CD14-positive monocyte (primary cell): ENCODE measurements at places on chromosomes 3 and 15. TPM values are rescaled to one million over a fixed set of nuclear protein-coding genes. Genes with fewer than 3 reads are reported as not detected.

C3orf85 gene
- polyA plus RNA-seq: not detected in 2 replicates

DNA sequence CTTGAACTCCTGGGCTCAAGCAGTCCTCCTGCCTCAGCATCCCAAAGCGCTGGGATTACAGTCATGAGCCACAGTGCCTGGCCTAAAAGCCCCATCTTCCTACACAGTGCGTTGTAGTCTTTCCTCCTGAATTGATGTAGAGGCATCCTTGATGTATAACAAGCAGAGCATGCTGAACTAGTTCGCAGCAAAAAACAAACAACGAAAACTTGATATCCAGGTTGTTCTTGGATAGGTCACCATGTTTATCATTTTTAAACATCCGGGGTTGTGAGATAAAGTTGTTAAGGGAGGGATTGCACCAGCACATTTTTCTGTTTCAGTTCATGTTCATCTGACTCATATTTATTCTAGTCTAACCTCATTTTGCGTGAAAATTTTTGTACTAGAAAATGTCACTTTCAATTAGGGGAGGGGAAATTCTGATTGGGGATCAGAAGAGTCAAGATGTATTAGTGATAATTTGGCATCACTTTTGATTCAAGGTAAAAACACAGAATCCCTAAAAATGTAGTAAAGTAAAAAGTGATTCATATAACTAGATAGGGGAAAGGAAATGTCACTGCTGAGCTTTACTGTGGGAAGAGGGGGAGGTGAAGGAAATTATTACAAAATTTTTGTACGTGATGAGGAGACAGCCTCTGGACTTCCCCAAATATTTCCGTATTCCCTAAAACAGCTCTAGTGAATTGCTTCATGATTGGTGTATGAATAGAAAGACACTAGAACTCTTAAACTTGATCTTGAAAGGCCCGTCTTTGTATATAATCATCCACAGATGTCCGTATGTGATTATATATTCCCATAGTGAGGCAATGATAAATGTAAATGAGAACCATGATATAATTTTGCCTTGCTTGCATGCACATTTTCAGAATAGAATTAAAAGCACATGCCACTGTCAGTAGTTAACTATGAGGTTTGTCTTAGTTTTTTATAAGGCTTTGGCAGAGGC is 22.9 kb downstream of the RAB8B start:
- peak; percentile 89 for DNase-seq

GRCh38 chr3:37504583-37505357 is 330.4 kb upstream of the LRRFIP2 start:
- DNase-seq: no peak

GOLGA6D gene
- polyA plus RNA-seq: not detected

- DNase-seq: no peak
Observed at GRCh38 chr3:13517253-13517977, 31.5 kb upstream of the FBLN2 start.
